ENCODE measurements at places on chromosomes 12 and 14.

- DNase-seq, result no peak
These were observed 30.9 kb downstream of the SYNDIG1L start for GRCh38 chr14:74395094-74395493.

GRCh38 chr14:52730709-52731111, 744 bp downstream of the STYX start:
- no peak for DNase-seq

DNA sequence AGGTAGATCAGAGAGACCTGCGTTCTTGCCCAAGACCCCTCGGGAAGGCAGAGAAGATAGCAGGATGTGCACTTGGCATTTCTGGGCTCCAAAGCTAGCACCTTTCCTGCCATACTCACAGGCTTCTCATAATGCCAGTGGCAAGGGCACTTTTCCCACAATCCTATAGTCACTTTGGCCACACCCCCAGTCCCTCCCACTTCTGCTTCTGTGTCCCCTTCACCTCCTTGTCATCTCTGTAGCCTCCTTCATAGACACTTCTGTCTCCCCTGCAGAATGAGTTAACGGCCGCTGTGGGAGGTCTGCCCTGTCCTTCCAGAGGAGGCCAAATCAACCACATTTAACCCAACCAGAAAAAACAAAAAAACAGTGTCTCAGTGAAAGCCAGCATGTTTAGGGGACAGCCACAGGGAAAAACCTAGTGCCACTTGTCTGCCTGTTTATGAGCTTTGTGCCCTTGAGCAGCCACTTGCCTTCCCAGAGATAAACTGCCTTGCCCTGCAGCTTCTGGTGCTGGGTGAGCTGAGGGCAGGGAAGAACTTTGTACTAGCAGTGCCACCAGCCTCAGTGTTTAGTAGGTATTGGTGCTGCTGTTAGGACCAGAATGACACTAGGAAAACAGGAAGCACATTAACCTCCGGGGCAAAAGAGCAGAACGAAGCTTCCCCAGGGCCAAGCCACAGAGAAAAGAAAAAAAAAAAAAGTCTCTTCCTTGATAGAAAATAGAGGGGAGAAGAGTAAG, 193.0 kb upstream of the PWP1 start:
- no peak for DNase-seq

DNA sequence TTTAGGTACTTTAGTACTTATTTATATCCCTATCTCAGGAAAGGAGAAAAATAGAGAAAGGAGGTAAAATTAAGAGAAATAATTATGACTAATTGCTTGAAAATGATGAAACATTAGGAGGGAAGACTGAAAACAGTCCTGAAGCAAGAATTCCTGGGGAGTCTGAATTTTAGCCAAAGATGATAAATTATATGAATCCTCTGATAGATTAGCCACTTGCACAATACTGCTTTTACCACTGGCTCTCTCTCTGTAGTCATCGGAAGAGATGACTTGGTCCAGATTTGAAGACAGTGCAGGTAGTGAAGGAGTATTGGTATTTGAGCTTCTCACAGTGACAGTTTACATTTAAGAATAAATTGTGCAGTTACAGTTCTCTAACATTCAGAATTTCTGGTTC, 83.8 kb upstream of the CLEC14A start:
- DNase-seq, result no peak

- DNase-seq, result no peak
These were observed 67.0 kb upstream of the ARHGAP5 start for GRCh38 chr14:32009976-32010581.

DNA sequence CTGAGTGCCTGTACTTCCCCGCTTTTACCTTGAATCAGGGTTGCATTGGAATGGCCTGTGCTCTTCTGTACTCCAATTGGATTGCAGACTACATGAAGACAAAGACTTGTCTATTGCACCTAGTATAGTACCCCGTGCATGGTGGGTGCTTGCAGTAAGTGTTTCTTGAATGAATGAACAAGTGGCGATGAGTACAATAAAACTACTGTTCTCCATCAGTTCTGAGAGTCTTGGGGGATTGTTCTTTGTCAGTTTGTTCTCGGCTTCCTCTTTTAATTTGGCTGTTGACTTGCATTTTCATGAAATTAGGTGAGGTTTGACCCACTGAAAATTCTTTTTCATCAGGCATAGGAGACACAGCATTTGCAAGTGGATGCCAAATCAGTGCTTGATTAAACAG, 34.1 kb downstream of the ERH start:
- DNase-seq, result no peak

DNA sequence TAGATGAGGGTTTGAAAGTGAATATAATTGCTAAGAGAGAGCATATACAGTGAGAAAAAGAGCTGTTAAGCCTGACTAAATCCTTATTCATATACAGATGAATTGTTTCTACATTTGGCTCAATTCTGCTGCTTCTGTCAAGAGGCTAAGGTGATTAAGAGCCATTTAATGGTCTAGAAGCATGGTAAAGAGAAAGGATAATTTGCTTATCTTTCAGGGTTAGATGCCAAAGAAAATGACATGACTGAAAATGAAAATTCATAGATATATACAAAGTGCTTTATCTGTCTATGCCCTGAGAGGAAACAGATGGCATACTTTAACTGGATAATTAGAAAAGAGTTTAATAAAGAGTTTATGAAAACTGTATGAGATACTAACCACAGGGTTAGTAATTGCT, 834.9 kb downstream of the SLC6A15 start:
- no peak for DNase-seq

DNA sequence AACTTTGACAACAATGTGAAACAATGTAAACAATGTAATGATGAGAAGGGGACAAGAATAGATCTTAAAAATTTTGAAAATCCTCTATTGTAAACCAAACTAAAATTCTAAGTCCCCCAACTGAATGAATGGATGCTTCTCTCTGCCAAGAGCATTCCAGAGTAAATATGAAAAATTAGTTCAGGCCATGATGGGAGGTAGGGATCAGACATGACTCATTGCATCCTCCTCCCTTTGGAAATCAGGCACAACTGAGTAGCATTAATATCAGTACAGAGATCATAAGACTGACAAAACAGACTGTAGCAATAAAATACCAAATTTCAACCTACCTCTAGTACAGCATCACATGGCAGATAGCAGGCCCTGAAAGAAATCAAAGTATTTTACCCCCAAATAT, 559.9 kb downstream of the C12orf50 start:
- DNase-seq, result no peak

DNA sequence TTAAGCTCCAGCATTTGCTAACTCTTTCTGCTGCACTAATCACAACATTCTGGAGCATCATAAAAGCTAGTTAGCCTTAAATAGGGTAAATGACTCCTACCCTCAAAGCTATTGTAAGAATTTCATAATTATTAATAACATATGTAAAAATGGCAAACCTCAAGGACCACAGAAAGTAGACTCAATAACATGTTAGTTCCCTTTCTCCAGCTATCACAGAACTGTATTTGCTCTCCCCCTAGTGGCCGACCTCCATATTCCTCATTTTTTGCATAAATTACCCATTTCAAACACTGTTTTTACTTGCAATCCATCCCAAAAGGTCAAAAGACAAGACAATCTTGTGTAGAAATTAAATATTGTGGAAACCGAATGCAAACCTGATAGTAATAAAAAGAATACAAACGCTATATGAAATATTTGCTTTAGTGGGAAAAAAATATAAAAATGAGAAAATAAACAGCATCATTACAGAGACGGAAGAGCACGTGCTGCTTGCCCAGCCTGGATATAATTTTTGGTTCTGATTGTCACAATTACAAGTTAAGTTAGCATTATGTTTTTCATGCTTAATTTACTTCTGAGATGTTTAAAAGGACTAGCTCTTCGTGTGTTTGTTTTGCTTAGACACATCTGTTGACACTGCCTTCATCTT, 97.9 kb downstream of the RERGL start:
- no peak for DNase-seq

GRCh38 chr12:124632519-124632984, 65.1 kb upstream of the NCOR2 start:
- DNase-seq, result no peak

- no peak for DNase-seq
These were observed 434.0 kb upstream of the RGS6 start for GRCh38 chr14:71498212-71498611.

GRCh38 chr12:54397157-54397556, 12.6 kb upstream of the ZNF385A start:
- no peak for DNase-seq

DNA sequence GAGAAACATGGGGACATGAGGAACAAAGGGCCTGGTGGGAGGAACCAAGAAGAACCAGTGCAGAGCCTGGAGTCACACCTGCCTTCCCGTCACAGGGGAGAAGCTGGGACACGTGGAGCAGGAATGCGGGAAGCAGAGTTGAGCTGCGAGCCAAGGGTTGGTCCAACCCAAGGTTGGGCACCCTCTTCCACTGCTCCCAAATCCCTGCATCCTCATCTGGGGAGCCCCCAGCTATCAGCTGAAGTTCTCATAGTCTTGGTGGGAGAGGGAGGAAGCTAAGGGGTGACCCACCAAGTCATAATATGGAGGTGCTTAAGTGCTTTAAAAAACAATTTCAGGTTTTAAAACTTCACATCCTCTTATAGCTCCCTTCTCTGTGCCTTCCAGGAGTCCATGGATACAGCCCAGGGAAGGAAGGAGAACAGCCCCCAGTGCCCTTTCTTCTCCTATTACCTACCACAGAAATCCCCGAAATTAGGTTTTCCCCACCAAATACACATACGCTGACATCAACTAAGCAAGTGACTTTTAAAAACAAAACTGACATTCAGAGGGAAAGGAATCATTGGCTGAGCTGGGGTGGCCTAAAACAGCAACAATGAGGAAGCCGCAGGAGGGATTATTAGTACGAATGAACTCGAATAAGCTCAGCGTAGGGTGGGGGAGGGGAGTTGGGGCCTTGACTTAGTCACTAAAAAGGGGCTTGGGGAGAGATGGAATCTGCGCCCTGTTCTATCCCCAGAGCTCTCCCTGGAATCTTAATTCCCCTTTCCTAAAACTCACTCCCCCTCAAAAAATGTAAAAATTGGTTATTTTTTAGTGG, 4.5 kb downstream of the MYL6 start:
- no peak for DNase-seq

- DNase-seq, result no peak
These were observed 39.2 kb downstream of the DHRS2 start for GRCh38 chr14:23675337-23675736.

DNA sequence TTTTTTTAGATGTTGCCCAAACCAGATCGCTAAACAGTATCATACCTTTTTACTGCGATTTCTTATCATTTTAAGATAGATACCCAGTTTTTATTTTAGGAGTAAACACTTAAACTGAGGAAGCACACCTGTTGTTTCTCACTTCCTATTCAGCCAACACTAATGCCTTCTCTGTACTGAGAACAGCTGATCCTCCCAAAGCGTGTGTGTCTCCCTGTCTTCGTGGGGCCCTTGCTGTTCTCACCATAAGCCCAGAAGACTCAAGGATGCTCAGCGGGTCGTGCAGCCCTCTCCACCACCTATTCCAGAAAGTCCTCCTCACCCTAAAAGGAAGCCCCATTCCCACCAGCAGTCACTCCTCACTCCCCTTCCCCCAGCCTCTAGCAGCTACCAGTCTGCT, 14.8 kb downstream of the PPP2R5C start:
- DNase-seq, result no peak

- no peak for DNase-seq
These were observed 16.2 kb upstream of the DICER1 start for GRCh38 chr14:95173518-95173917.

DNA sequence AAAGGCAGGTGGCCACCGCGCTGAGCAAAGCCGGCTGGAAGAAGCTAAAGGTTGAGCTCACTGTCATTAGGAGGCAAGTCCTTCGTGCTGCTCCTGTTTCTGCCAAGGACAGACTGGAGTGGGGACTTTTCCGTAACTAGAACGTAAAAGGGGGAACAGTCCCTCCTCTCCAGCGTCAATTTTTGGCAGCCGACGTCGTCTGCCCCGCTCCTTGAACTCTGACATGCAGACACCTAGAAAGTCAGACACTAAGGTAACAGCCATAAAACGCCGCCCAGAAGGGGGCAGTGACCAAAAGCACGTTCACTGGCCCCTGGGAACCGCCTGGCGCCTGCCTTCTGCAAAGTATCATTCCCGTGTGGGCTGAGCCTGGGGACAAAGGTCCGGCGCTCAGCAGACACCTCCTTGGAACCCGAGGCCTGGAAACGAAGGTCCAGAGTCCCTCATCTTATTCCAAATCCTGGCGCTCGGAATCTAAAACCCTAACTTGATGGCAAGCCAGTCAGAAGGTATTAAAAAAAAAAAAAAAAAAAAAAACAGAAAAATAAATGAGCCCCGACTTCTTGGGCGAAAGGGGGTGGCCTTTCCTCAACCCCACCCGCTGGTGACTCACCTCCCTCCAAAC, 1.1 kb upstream of the LRP1 start:
- DNase-seq, result no peak

DNA sequence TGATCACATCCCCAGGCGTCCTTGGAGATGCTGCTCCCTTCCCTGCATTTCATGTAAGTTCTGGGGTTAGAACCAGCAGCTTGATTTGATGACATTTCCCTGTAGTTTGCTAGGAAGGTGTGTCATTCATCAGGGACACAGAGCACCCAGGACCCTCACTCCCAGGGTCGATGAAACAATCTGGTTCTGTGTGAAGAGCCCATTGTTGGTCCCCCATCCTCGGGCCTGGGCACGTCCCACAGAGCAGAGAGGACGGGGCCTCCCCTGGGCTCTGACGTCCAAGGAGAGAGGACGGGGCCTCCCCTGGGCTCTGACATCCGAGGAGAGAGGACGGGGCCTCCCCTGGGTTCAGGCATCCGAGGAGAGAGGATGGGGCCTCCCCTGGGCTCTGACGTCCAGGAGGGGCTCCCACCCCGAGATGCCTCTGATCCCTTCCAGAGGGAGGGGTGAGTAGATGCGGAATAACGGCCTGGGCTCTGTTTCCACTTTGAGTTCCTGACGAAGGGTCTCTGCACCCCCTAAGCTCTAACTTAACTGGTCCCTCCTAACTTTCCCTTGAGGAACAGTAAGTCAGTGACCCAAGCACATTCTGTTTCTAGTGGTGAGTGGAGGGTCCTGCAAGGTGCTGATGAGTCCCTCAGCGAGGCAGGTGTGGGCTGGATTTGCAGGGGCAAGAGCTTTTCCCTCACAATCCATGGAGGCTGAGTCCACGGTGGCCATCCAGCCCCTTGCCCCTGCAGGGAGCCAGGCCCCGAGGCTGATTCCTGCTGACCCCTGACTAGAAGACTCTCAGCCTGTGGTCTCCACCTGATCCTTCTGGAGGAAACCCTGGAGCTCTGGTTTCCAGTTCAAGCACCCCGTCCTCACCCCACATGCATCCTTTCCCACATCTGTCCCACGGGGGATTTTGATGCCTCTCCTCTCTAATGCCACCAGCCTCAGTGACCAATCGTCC, 35.5 kb upstream of the SFSWAP start:
- no peak for DNase-seq

- no peak for DNase-seq
These were observed 30.3 kb downstream of the WBP11 start for GRCh38 chr12:14772946-14773345.

- no peak for DNase-seq
These were observed 1048.5 kb downstream of the SLC6A15 start for GRCh38 chr12:83864054-83864453.

- DNase-seq, result no peak
These were observed 594.2 kb downstream of the MED13L start for GRCh38 chr12:115683240-115683780.
